Dorsolateral prefrontal cortex (tissue), 122 donors: ENCODE measurements at places on chromosomes 13 and 19.

- DNase-seq: no peak
Observed at GRCh38 chr13:48818495-48819356, 157.0 kb upstream of the FNDC3A start.

DNA sequence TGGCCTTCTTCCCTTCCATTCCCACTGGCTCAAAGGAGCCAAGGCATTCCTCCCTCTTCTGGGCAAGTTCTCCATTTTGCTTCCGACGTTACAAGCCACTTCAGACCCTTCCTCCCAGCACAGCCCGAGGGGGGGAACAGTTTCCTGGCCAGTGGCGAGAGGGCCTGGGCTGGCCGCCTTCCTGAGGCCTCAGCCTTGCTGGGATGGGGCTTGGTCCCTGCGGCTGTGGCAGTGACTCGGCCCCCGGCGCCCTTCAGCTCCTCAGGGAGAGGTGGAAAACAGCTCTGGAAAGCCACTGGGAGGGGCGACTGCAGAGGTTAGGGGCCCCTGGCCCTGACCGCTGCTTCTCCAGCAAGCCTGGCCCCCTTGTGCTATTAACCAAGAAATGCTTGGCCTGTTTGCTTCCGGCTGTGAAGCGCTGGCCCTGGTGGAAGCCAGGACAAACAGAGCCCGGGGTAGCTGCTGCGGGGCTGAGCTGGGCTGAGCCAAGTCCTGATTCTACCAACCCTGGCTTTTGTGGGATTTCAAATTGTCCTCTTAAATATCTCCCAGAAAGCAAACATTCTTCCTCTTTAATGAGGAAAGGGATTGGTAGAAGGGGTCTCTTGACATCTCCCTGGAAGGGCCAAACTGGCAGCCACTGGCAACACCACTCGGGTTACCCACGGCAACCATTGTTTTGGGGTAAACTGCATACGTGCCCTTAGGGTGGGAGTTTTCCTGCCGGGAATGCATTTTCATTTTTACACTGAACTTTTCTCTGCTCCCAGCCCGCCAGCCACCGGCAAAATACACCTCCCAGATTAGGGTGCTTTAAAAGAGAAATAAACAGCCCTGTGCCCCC is 38.7 kb downstream of the C13orf46 start:
- DNase-seq: no peak

- DNase-seq: no peak
Observed at GRCh38 chr19:38665219-38665931, 17.9 kb downstream of the ACTN4 start.

- no peak for DNase-seq
Observed at GRCh38 chr13:22428188-22428828, 752.5 kb upstream of the SGCG start.
